ENCODE measurements at places on chromosomes 11 and 22.

- DNase-seq, result peak; percentile 96
Measured at GRCh38 chr22:30829901-30830550, 135.4 kb downstream of the OSBP2 start.

DNA sequence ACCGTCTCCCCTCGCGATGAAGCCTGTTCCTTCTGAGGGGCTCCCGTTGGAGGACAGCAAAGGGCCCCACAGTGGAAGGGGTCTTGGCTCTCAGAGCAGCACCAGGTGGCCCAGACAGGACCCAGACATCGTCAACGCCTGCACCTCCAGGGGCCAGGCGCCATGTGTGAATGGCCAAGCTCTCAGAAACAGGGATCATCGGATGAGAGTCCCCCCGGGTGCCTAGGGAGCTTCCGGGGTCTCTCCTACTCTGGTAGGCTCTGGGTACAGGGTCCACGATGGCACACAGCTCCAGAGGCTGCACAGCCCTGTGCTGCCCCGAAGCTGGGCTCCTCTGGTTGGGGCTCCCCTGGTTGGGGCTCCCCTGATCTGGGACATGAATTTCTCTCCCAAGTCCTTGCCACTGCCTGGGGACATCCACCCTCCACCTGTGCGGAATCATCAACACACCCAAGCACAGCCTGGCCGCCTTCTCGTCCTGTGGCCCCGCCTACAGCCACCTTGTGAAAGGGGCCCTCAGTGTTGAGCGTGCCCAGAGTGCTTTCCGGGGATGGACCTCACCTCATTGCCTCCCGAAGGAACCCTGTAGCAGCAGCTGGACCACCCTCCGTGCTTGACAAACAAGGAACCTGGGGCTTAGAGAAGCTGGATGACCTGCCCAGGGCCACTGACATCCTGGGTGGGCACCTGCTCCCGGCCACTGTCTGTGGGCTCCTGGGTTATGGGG lies 929.0 kb downstream of the BRD1 start:
- no peak for DNase-seq

GRCh38 chr11:73172992-73173656 lies 31.0 kb upstream of the FCHSD2 start:
- DNase-seq, result no peak

GRCh38 chr22:48535868-48536540 lies 1291.7 kb downstream of the BRD1 start:
- DNase-seq, result no peak

DNA sequence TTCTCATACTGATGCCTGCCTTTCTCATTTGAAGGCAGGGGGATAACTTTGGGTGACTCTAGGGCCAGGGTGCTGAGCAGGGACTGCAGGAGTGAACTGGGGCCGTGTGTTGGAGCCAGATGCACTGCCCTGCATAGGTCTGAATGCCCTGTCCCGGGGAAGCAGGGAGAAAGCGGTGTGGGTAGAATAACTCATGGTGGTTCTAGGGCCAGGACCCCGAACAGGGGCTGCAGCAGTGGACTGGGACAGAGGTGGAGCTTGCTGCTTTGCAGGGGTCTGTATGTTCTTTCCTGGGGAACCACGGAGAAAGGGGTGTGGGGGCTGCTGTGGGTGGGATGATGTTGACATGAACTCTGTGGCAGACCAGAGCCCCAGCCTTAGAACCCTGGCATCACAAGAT lies 52.9 kb downstream of the GAB4 start:
- no peak for DNase-seq

GRCh38 chr22:46843821-46844255 lies 81.4 kb downstream of the TBC1D22A start:
- DNase-seq, result peak; percentile 73

GRCh38 chr11:47572715-47573255 lies 6.0 kb downstream of the KBTBD4 start:
- DNase-seq, result no peak
